GM10248 (cell line): ENCODE measurements at places on chromosomes 5 and 9.
A peak's percentile ranks its signal among the peaks of the same experiment; 100 is the strongest.

DNA sequence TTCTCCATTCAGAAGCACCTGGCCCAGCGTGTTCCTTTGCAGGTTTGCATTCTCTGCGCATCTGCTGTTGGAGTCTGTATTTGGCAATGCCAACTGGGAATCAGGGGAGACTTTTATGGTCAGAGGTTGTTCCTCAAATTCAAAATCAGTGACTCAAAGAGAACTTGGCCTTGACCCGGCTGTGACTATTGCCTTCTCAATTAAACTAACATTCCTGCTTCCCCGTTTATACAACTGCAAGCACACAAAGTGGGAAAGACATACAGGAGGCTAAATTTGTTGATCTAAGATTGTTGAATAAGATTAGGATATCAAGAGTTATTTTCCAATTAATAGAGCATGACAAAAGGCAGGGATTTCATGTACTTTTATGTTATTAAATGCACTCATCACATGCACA is 402.4 kb upstream of the IRX2 start:
- no peak for DNase-seq

GRCh38 chr9:98900244-98900643 is 43.5 kb upstream of the COL15A1 start:
- DNase-seq, result no peak

GRCh38 chr5:139501381-139501780 is 18.8 kb upstream of the STING1 start:
- DNase-seq, result no peak

GRCh38 chr5:127567026-127567768 is 49.8 kb downstream of the PRRC1 start:
- DNase-seq, result peak; percentile 41

- DNase-seq, result no peak
Measured at GRCh38 chr9:76591256-76591950, 132.4 kb downstream of the GCNT1 start.
